ENCODE measurements at places on chromosomes 5 and 9.

GRCh38 chr9:88303721-88304451 lies 84.4 kb upstream of the SPIN1 start:
- DNase-seq = no peak

- DNase-seq = peak; percentile 5
Measured at GRCh38 chr5:57780306-57780960, 297.8 kb upstream of the ACTBL2 start.

DNA sequence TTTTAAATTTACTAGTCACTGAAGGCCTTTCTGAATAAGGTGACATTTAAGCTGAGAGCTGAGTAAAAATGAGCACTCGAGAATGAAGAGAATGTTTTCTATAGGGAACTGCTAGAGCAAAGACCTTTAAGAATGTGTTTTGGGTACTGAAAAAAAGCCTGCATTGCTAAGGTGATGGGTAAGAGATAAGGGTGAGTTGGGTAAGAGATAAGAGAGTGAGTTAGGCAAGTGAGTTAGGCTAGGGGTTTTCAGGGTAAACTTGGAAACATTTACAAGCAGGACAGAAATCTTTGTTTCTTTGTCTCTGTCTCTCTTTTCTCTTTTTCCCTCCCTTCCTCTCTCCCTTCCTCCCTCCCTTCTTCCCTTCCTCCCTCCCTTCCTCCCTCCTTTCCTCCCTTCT lies 5.6 kb downstream of the RAD23B start:
- no peak for DNase-seq

GRCh38 chr5:95884017-95884325 lies 61.4 kb upstream of the GLRX start:
- no peak for DNase-seq

DNA sequence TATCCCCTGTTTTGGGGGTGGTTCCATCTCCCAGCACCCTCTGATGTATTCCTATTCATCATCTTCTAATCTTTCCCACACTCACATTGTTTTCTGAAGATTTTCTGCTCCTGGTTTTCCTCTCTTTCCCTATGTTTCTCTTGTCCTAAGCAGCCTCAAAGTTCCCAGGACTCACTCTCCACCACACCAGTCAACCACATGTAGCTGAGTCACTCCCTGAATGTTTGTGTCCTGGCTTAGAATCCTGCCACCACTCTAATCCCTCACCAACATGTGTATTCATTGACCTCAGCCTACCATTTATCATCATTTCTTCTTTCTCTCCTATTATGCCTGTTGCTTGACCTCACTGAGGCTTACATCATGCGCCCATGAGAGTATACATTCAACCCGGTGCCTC lies 282.4 kb upstream of the ADAMTS16 start:
- DNase-seq = no peak

All from kidney epithelial cell (primary cell).